ENCODE measurements at places on chromosomes 12 and 14. TPM values are rescaled to one million over a fixed set of nuclear protein-coding genes. Genes with fewer than 3 reads are reported as not detected.

FAM181A gene
- polyA plus RNA-seq, result 0.10 TPM

GLIPR1L2 gene
- polyA plus RNA-seq, result 2.1 TPM

GRCh38 chr14:34614638-34615037, 15.3 kb downstream of the SNX6 start:
- no peaks in the 10 kb centered on the region for H3K4me1 ChIP-seq
- no peaks in the 10 kb centered on the region for H3K27me3 ChIP-seq
- H3K4me3 ChIP-seq, result no peak overlapping the region

GRCh38 chr14:82642425-82642824, 1108.8 kb upstream of the SEL1L start:
- no peaks in the 10 kb centered on the region for H3K36me3 ChIP-seq
- no peak for DNase-seq
- no peaks in the 10 kb centered on the region for H3K27me3 ChIP-seq
- no peak overlapping the region for H3K4me3 ChIP-seq
- no peak overlapping the region for H3K27ac ChIP-seq

All from left lung (tissue), 14 donors.